Fibroblast of skin of left biceps (primary cell): ENCODE measurements at places on chromosomes 1 and 21.

DNA sequence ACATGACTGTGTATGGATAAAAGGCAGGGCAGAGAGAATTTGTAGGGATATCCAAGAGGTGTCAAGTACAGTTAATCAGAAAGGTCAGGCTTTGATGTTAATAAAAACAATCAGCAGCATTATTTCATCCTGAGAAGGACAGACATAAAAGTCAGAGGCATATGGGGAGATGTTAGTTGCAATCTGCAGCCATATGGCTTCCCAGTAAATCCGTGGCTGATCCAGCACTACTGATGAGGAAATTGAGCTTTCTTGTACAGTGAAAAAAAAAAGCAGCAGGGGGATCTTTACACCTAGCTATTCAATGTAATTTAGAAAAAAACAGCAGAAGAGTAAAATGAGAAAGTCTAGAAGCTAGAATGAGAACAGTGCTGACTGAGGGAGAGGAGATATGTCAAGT, 2.2 kb upstream of the SPRR1B start:
- no peak for DNase-seq

- DNase-seq: no peak
Observed at GRCh38 chr1:183837062-183837461, 32.1 kb downstream of the RGL1 start.

GRCh38 chr1:76203127-76203526, 128.6 kb downstream of the ST6GALNAC3 start:
- no peak for DNase-seq

GRCh38 chr1:66931590-66931989, 6.8 kb downstream of the MIER1 start:
- no peak for DNase-seq

- DNase-seq: no peak
Observed at GRCh38 chr1:162557536-162557935, 4.0 kb upstream of the UAP1 start.
